ENCODE measurements at places on chromosomes 1 and 21. TPM values are rescaled to one million over a fixed set of nuclear protein-coding genes. Genes with fewer than 3 reads are reported as not detected.

LMOD1 gene
- not detected for total RNA-seq

DNA sequence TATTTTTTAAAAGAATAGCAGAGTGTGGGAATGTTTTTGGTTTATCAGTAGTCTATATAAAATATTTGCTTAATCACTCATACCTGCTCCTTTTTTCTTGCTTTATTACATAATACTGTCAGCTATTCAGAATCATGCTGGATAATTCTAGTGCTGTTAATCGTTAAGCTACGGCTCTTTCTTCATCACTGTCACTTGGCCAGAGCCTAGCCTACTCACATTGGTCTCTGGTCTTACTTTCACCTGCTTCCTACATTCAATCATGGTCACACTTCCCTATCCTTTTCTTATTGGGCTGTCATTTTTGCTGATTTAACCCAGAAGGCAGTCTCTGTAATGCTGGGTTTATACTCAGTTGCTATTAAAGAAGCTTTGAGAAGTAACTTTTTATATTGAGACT, 2.5 kb downstream of the KLHL20 start:
- H3K27ac ChIP-seq = peak overlapping the region; percentile 57
- peaks cover 48% of the 10 kb centered on the region for H3K4me1 ChIP-seq
- H3K36me3 ChIP-seq = peaks cover 5% of the 10 kb centered on the region
- H3K27me3 ChIP-seq = no peaks in the 10 kb centered on the region
- DNase-seq = peak; percentile 58

CELA3A gene
- total RNA-seq = not detected

LCE3E gene
- total RNA-seq = not detected

DNA sequence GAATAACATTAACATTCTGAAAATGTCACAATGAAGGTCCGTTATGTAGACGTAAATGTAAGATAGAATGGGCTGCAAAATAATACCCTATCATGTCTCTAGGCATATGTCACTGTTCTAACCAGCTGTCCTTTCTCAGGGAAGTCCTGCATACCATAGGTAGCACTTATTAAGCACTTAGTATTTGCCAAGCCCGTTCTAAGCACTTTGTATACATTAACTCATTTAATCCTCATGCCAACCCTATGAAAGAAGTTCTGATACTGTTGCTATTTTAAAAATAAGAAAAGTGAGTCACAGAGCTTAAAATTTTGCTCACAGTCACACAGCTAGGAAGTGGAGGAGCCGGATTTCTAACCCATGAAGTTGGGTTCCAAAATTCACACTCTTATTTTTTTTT, 15.7 kb downstream of the GAS5 start:
- H3K27ac ChIP-seq = no peak overlapping the region
- H3K27me3 ChIP-seq = no peaks in the 10 kb centered on the region
- peaks cover 19% of the 10 kb centered on the region for H3K36me3 ChIP-seq
- DNase-seq = no peak
- H3K4me3 ChIP-seq = no peak overlapping the region
- no peaks in the 10 kb centered on the region for H3K4me1 ChIP-seq
